ENCODE measurements at places on chromosomes 13 and 19.
A peak's percentile ranks its signal among the peaks of the same experiment; 100 is the strongest.

DNA sequence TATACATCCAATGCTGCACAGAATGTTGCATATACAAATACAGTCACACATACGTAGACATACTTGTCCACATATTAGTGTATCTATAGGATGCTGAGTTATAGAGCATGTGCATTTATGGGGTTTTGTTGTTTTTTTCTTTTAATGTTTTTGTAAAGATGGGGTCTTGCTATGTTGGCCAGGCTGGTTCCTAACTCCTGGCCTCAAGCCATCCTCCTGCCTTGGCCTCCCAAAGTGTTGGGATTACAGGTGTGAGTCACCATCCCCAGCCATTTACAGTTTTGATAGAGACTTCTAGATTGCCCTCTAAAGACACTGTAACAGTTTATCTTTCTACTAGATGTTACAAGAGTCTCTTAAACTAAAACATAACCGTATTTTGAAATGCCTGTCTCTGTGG is 14.3 kb downstream of the HNRNPUL1 start:
- DNase-seq, result no peak

DNA sequence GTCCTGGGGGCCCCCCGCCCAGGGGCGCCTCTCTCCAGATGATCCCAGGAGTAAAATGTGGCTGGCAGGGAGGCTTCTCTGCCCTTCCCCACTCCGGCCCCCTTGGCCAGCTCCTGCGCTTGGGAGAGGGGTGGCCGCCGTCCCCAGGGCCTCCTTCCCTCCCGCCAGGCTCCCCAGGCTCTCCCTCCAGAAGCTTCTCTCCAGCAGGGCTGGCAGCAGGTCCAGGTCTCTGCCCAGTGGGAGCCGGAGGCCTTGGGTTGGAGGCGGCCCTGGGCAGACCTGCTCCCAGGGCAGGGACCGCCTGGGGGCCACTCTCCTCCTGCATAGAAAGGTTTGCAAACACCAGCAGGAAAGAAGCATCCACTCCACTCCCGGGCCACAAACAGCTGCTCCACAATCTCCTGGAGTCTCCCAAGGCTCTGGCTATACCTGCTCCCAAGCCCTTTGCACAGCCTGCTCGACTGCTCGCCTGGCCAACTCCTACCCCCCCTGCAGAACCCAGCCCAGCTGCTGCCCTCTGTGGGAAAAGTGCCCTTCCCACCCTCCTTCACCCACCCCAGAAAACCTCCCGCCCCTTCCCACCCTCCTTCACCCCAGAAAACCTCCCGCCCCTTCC is 26.0 kb downstream of the SBNO2 start:
- DNase-seq, result no peak

- no peak for DNase-seq
Measured at GRCh38 chr13:43544011-43544410, 242.8 kb downstream of the ENOX1 start.

DNA sequence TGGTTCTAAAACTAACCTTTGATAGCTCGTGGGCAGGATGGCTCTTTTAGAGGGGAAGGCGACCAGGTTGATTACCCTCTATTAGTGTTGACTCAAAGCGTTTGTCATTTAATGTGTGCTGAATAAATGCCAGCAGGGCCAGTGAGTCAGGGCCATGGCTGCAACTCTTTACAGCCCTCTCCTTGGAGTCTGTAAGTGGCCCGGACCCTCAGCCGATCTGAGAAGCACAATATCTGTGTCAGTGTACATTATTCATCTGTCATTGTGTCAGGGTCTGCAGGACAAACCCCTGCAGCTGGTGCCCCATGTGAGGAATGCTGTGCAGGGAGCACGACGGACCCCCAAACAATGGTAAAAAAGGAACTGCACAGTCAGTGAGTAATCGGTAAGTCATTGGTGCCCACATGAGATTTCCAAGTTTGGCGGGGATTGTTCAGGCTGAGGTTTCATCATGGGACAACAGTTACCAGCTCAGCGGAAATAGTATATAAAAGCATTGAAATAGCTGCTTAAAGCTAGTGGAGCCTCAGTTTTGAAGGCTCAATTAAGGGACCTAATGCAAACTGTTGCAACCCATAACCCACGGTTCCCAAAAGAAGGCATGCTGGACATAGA is 139.1 kb downstream of the ZNF675 start:
- DNase-seq, result no peak

- DNase-seq, result no peak
Measured at GRCh38 chr13:113938246-113938645, 35.6 kb downstream of the C13orf46 start.

DNA sequence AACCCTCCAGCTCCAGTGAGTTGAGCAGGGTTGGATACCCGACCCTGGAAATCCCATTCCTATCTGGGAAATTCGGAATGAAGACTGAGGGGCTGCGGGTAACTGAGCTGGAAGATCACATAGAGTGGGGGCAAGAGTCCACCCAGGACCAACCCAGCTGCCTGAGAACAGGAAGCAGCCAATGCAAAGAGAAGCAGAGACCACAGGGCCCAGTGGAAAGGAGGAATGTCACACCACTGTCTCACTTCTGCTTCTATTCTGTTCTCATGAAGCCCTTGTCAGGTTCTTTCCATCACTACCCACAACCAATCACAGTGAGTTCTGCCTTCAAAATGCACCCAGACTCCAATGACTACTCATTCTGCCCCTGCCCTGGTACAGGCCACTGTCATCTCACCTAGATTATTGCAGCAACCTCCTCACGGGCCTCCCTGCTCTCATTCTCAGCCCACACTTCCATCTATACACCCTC is 15.3 kb downstream of the DYRK1B start:
- no peak for DNase-seq

DNA sequence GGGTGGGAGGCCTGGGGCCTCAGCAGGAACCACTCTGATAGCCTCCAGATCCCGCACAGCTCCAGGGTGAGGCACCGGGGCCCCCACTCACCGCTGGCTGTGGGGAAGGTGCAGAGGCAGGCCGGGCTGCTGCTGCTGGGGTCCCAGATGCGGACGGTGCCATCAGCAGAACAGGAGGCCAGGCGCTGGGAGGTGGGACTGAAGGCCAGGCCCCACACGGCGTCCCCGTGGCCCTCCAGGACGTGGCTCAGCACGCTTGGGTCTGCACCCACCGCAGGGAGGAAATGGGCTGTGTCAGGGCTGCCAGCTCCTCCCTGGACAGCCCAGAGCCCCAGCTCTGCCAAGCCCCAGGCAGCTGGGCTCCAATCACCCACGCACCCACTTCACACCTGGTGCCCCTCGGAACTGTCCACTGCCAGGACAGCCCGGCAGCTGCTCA is 6.1 kb upstream of the PRKD2 start:
- DNase-seq, result no peak

- no peak for DNase-seq
Measured at GRCh38 chr19:6056801-6057650, 53.3 kb downstream of the RFX2 start.

DNA sequence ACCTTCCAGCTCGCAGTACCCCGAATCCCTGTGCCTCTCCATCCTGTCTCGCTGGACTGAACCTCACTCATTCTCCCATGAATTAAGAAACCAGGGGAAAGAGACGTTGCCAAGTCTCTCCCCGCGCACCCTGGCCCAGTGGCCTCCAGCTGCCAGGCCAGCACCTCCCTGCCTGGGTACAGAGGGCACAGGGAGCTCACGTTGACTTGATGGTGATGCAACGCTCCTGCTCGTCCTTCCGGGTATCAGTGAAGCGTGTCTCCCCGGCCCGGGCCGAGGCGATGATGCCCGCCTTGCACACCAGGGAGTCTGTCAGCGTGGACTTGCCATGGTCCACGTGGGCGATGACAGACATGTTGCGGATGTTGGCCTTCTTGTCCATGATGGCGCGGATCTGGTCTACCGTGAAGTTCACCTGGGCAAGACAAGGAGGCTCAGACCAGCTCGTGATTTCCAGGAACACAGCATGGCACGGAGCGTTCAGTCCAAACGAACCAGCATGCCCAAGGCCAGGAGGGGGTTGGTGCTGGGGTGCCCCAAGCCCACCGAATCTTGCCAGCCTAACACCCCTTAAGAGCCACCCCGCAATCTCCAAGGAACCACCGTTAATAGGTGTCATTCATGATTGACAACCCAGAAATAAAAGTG is 1.2 kb downstream of the EEF2 start:
- DNase-seq, result no peak

GRCh38 chr19:48631225-48631624 is 6.0 kb downstream of the DBP start:
- no peak for DNase-seq

DNA sequence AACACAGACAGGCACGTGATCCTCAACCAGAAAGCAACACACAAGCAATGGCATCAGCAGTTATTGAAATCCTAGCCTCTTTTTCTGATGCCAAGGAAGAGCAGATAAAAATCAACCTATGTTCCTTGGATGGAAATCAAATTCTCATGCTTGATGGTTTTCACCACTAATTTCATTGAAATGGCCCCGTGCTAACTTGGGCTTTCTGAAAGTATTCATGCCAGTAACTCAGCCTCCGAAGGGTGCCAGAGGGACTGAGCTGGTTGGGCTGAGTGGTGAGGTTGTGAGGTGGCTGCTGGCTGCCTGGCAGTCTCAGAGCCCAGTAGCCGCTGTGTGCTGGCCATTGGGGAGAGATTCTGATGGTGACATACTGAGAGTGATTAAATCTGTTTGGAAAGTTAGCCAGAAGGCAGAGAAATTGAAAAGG is 309.3 kb downstream of the DCT start:
- DNase-seq, result no peak

DNA sequence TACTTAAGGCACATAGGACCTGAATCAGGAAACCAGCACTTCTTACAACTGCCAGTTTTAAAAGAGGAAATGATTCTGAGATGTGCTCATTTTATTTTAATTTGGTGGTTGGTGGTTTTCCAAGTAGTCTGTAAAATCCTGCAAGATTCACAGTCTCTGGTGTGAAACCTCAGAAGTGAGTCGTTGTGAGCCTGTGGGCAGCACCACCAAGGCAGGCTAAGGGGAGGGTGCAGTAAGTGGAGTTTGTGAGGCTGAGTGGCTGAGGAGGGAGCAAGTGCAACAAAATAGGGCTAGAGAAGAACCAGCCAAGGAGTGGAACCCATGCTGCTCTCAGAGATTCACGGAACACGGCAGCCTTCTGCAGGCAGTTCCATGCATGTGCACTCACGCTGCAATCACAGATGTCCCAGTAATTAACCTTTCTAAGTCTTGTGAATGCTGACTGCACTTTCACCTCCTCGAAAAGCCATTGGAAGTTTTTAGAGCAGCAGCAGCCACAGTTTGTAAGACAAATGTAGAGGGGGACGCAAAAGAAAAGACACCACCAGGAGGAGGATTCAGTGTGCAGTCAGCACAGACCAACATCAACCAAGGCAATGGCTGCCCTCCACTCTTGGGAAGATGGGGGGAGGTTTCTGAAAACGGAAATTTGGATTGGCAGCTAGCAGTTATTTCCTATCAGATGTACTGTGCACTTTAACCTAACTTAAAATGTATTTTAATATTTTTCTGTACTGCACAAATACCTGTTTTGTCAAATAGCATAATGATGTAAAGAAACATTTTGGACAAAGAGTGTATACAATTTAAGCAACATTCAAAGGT is 44.9 kb downstream of the ESD start:
- peak; percentile 5 for DNase-seq

GRCh38 chr13:37869756-37870488 is at the start of gene TRPC4:
Gene TRPC4, minus strand, starts transcription at chr13:37869772. Its CDS starts 86,439 bp downstream, at chr13:37783333.
- DNase-seq, result no peak

DNA sequence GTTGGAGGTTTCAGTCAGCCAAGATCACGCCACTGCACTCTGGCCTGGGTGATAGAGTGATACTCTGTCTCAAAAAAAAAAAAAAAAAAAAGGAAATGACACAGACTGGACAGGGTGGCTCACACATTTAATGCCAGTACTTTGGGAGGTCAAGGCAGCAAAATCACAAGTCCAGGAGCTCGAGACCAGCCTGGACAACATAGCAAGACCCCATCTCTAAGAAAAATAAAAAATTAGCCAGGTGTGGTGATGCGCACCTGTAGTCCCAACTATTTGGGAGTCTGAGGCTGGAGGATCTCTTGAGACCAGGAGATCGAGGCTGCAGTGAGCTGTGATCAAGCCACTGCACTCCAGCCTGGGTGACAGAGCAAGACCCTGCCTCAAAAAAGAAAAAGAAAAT is 22.6 kb upstream of the NAPA start:
- DNase-seq, result no peak

GRCh38 chr13:32936716-32937115 is 79.5 kb upstream of the KL start:
- no peak for DNase-seq

DNA sequence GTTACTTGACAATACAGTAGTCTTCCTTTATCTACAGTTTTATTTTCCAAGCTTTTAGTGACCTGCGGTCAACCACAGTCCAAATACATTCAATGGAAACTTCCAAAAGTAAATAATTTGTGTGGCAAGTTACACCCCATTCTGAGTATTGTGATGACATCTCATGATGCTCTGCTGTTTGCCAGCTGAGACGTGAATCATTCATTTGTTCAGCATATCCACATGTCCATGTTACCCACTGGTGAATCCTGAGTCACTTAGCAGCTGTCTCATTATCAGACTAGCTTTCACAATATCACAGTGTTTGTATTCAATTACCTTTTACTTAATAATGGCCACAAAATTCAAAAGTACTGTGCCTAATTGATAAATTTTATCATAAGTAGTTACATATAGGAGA is 179.8 kb downstream of the PRR20E start:
- DNase-seq, result no peak

DNA sequence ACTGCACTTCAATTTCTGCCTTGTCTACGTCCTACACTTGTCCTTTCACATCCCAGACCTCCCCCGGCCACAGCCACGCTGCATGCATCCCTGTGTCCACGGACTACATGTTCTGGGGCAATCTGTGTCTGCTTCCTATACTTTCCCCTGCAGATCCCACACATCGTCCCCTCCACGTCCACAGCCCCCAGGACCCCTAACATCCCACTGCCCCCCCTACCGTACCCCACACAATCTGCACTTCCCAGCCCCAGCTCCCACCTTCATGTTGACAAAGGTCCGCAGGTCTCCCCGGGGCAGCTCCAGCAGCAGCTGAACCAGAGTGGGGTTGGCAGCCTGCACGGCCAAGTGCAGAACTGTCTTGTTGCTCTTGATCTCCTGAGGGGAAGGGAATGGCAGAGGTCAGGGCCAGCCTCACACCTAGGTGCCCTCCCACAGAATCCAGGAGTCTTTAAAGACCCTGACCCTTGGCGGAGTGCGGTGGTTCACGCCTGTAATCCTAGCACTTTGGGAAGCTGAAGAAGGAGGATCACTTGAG is 10.2 kb downstream of the NFKBID start:
- DNase-seq, result no peak

- no peak for DNase-seq
Measured at GRCh38 chr13:87235621-87236020, 435.6 kb upstream of the SLITRK5 start.

- no peak for DNase-seq
Measured at GRCh38 chr19:41649827-41650226, 23.0 kb upstream of the CEACAM4 start.

DNA sequence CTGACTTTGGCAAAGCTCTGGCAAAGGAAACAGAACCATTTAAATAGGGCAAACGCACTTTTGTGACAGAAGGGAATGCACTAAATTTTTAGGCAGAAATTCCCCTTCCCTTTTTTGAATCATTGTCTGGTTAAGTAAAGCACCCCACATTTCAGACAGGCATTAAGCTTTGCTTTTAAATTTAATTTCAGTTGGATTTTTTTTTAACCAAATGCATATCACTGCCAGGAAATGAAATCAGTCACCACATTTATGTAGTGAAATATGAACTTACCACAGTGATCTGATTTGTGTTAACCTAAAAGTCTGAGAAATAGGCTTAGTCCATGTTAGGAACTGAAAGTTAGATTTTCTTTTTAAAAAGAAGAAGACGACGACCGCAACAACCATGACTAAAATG is 10.8 kb downstream of the GPR183 start:
- DNase-seq, result no peak

GRCh38 chr13:33426131-33426530 is 140.6 kb upstream of the STARD13 start:
- no peak for DNase-seq

- no peak for DNase-seq
Measured at GRCh38 chr13:95684418-95684817, 7.5 kb downstream of the DNAJC3 start.

Measured in effector CD4-positive, alpha-beta T cell (primary cell).